ENCODE measurements at places on chromosomes 6 and 20. TPM values are rescaled to one million over a fixed set of nuclear protein-coding genes. Genes with fewer than 3 reads are reported as not detected.

Gene C6orf15
- total RNA-seq, result not detected

Gene SLC22A7
- not detected for total RNA-seq

Gene CNR1
- 0.24 TPM for total RNA-seq

Gene LSM2
- total RNA-seq, result 89.4 TPM

Gene C6orf47
- total RNA-seq, result 21.1 TPM

Gene HCRTR2
- total RNA-seq, result not detected

Gene COL21A1
- total RNA-seq, result 12.6 TPM

Gene PLCB1
- 3.9 TPM for total RNA-seq

Gene RIPOR2
- 4.5 TPM for total RNA-seq

Gene NEU1
- 38.1 TPM for total RNA-seq

Gene CALHM6
- not detected for total RNA-seq

Gene CST2
- total RNA-seq, result not detected

Gene SLPI
- total RNA-seq, result not detected

Gene TMEM244
- total RNA-seq, result not detected

Gene OXT
- not detected for total RNA-seq

Gene KAT14
- 15.3 TPM for total RNA-seq

Gene DEFB125
- not detected for total RNA-seq

Gene ANKS1A
- 10.9 TPM for total RNA-seq

Gene FNDC11
- not detected for total RNA-seq

Gene RBBP9
- 15.9 TPM for total RNA-seq

Gene VARS1
- total RNA-seq, result 39.5 TPM

Gene OPRM1
- total RNA-seq, result not detected

Gene MEI4
- total RNA-seq, result not detected

Gene GZF1
- total RNA-seq, result 22.0 TPM

Gene TRDN
- total RNA-seq, result not detected

Gene NANP
- 7.6 TPM for total RNA-seq

Gene EFCAB8
- 0.06 TPM for total RNA-seq

Gene RRP36
- total RNA-seq, result 184 TPM

Gene EIF6
- total RNA-seq, result 118 TPM

Gene ELOVL4
- total RNA-seq, result 1.3 TPM

Gene PBOV1
- not detected for total RNA-seq

Gene SLC22A23
- total RNA-seq, result 2.7 TPM

Gene KIAA1586
- total RNA-seq, result 18.1 TPM

Gene LAMA5
- total RNA-seq, result 3.6 TPM

Gene EYA4
- total RNA-seq, result 0.05 TPM

Gene IL20RA
- total RNA-seq, result not detected

Gene MRAP2
- not detected for total RNA-seq

Gene SLC17A9
- total RNA-seq, result not detected

Gene GATA5
- not detected for total RNA-seq

Gene APOM
- total RNA-seq, result 1.1 TPM

Gene RUNX2
- 10.3 TPM for total RNA-seq

Gene PCK1
- total RNA-seq, result not detected

Gene CD40
- total RNA-seq, result 0.05 TPM

Gene SIRPB2
- not detected for total RNA-seq

Gene B3GAT2
- not detected for total RNA-seq

Gene PI3
- total RNA-seq, result not detected

Gene PRR18
- total RNA-seq, result 0.76 TPM
